ENCODE measurements at places on chromosomes 3 and 15. TPM values are rescaled to one million over a fixed set of nuclear protein-coding genes. Genes with fewer than 3 reads are reported as not detected.

DNA sequence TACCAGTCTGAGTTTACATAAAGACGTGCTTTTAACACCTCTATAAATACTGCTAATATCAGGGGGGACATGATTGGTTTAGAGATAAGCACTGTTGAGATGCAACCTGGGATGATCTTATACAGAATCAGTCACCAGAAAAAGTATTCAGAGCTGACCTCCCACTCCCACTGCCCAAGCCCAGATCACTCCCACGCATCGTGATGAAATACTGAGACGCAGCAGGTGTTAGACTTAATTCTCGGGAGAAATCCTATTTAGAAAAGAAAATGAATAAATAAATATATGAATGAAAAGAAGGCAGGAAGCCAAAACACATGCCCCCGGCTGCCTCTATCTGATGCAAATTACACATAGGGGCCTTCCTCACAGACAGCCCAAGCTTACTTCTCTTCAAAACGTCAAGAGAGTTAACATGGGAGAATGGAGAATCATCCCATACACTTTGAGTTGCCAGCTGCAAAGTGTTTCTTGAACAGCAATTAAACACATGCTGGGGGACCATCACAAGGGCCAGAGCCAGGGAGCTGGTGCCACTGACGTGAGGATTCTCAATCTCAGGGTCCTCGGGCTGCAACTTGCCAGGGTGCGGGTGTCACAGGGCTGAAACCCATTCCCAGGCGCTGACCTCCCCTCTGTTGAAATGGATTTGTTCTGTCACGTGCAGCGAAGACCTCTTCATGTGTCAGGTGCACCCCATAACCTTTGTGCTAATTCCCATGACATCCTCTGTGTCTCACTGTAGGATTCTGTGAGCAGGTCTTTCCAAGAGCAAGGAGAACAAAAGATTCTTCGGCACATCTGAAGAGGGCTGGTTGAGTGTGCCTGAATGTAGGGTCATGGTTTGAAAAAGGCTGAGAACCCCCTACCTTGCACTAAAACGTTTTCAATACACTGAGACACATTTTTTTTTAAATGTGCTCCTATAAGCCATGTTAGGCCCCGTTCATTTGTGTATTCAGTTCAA lies 764.2 kb upstream of the ARRDC4 start:
- no peak for DNase-seq

The C3orf20 gene
- 0.18 TPM for total RNA-seq

GRCh38 chr3:158091531-158091930 lies 14.7 kb downstream of the SHOX2 start:
- no peak for DNase-seq

The ACP3 gene
- total RNA-seq, result 0.91 TPM

DNA sequence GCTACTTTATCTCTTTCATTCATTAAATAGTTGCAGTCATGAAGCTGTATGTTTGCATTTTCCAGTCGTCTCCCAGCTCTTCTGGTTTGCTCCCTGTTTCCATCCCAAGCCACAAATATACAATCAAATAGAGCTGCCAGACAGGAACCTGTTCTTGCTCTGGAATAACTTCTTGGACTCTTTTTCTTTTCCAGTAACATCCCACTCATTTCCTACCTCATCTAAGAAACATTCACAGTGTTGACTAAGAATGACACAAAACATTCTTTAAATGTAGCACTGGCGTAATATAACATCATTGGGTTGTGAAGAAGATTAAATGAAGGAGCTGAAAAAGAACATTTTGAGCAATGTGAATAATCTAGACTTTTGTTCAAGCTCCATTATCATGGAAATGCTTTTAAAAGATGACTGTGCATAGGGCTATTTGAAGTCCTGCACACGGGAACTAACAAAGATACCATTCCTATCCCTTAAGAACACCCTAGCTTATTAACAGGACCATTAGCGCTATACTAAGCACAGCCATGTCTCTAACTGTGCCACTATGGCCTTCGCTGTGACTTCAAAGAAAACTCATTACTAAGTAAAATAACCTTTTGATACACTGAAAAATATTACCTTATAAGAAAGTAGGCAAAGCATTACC lies 574.0 kb downstream of the NAALADL2 start:
- DNase-seq, result no peak

DNA sequence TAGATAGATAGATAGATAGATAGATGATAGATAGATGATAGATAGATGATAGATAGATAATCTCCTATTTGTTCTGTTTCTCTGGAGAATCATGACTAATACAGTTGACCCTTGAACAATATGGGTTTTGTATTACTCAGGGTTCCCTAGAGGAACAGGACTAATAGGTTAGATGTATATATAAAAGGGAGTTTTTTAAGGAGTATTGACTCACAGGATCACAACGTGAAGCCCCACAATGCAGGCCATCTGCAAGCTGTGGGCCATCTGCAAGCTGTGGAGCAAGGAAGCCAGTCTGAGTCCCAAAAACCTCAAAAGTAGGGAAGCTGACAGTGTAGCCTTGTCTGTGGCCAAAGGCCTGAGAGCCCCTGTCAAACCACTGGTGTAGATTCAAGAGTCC lies 67.6 kb downstream of the PYDC2 start:
- no peak for DNase-seq

DNA sequence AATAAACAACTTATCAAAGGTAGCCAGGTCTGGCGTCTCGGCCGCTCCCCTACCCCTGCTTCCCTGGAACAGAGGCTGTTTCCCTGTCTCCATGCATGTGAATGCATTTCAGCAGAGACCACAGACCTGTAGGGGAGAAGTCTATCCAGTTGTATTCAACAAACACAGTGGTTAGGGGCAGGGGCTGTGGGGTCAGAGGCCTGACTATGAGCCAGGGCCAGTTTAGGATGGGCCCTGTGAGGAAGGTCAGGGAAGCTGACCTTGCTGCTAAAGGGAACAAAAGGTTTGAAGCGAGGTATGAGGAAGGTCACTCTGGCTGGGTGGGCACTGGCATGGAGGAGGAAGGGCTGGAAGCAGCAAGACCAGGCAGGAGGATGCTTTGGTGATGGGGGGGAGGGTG lies 184.6 kb downstream of the XXYLT1 start:
- DNase-seq, result no peak

GRCh38 chr3:30913176-30913575 lies 18.7 kb upstream of the GADL1 start:
- DNase-seq, result no peak

GRCh38 chr15:99850517-99850916 lies 117.3 kb upstream of the LYSMD4 start:
- no peak for DNase-seq

- DNase-seq, result no peak
These were observed 64.0 kb upstream of the CDV3 start for GRCh38 chr3:133509488-133509887.

- peak; percentile 42 for DNase-seq
These were observed 600 bp downstream of the FBXO45 start for GRCh38 chr3:196569003-196569516.

DNA sequence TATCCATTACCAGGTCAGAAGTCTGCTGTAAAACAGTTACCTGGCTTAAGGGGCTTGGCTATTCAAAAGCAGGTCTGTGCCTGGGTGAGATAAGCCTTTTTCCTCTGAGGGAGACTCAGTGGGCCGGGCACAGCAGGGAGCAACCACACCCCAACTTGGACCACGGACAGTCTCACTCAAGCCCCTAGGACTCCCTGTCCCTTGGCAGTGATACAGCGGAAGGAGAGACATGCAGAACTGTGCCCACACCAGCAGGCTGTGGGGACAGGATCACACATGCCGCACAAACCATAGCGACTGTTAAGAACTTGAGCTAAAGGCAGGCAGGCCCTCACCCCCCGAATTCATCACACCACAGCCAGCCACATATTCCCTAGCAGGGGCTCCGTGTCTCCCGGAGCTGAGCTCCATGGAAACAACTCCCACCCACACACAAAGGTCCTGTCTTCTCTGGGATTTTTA lies 2.8 kb upstream of the GP5 start:
- no peak for DNase-seq

DNA sequence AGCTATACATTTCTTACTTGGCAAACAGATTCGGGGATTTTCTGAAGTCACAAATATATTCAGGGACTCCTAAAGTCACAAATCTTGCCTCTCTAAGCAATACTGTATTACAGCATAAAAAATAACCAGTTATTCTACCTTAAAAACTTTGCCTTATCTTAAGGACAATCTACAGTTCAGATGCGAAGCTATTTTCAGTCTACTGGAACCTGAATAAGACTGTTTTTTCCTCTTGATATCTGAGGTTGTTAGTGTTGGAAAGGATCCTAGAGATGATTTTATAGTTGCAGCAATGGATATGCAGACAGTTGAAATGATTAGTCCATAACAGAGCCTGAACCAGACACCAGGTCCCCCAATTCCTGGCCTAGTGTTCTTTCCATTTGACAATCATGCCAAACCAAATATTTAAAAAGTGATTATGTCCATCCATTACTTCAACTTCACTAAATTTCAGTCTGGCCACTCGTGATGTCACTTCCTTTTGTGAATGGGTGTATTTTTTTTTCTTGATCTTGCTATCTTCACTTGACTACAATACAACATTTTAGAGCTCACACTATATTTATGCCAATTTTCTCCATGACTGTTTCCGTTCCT lies 1.8 kb downstream of the HDGFL3 start:
- no peak for DNase-seq

- DNase-seq, result no peak
These were observed 11.9 kb upstream of the CD200R1L start for GRCh38 chr3:112858410-112859069.

- DNase-seq, result peak; percentile 25
These were observed 136.9 kb upstream of the EIF1B start for GRCh38 chr3:40172560-40172959.

- no peak for DNase-seq
These were observed 46.7 kb upstream of the OXTR start for GRCh38 chr3:8816106-8816505.

DNA sequence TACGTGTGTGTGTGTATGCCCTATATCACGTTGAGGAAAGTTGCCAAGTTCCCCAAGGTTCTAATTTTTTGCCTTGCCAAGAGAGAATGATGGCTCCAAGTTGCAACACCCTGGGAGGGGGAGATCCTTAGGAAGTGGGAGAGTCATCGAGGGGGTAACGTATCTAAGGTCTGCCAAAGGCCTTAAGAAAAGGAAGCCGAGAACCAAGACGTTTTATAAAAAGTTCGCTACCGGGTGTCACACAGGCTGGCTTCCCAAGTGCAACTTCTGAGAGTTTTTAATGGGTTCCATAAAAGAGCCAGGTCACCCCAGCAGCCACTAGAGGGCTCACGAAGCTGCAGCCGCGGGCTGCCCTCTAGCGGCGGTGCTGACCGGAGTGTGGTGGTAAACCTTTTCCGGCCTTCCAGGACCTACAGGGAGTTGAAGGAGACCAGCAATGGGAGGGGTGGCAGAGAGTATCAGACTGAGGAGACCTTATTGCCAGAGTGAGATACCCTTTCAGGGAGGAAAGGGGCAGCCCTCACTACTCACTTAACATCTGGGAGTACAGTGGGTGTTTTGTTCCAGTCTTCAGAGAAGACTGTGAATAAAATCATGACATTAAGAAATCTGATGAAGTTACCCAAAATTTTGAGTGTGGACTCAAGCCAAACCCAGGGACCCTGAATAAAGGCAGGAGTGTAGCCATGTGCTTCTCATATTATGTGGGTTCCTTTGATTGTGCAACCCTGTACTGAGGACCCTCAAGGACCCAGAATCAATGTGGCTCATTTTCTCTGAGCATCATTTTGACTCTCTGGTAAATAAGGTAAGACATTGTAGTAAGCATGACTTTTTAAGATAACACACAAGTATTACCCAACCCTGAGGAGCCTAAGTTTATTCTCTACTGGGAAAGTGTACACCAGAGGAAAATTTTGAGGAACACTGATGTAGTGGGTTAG lies 2.5 kb upstream of the RFX7 start:
- DNase-seq, result peak; percentile 47

DNA sequence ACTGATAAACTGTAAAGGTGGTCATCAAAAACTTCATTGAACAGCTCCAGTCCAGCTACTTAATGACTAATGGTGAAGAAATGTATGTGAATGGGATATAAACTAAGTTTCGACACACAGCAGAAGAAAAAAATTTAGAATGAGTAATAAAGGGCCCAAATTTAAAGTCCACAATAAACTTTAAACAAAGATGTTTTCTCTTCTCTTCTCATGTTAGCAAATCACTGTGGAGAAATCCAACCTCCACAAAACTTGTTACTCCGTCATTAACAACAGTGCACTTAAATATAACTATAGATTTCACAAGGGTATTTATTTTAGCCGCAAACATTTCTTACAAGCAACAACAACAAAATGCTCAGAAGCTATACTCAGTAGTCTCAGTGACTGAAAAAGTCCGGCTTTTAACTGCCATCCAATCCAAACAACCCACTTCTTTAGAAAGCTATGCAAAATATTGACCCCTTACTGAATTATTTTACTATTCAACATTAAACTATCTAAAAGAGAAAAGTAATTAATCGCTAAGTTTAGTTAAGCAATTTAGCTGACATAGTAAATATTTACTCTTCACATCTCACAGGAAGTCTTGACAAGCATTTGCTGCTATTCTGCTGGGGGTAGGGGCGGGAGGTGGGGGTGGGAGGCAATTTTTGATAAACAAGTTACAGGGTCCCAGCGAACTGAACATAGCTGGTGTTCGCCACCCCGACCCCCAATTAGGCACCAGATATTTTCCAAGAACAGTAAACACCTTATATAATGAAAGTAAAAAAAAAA lies 2.4 kb downstream of the IGF2BP2 start:
- no peak for DNase-seq

- no peak for DNase-seq
These were observed 157.5 kb downstream of the CTNNB1 start for GRCh38 chr3:41356775-41357174.

DNA sequence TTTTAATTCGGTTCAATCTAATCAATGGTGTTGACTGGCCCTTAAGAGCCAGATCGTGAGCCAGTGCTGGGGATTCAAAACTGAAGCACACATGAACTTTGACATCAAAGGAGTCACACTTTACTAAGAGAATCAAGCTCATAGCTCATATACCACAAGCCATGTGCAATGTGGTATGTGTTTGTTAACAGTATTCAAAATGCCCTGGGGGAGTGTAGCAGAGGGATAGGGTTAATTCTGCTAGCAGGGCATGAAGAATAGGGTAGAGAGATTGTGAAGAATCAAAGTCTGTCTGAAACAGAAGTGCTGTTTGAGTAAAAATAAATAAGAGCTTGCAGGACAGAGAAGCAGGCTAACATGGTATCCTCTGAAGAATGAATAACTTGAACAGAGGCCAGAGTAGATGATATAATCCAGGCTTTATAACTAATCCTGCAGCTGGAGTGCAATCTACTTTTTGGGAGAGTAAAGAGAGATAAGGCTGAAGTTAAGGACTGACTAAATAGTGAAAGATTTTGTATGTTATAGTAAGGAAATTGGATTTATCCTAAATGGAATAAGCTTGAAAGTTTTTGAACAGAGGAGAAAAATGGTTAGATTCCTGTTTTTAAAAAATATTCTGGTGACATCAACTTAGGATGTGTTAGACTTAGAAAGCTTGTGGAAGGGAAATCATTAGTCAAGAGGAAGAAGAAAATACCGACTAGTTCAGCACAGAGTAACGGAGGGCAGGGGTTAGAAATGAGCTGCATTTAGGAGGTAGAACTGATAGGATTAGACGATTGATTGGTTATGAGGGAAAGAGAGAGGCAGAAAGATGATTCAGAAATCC lies 292.0 kb downstream of the NFKBIZ start:
- DNase-seq, result no peak

The VGLL3 gene
- total RNA-seq, result 2.5 TPM

- DNase-seq, result no peak
These were observed 2.0 kb downstream of the NDUFB5 start for GRCh38 chr3:179606534-179607085.
